ENCODE measurements at places on chromosomes 4 and X.

DNA sequence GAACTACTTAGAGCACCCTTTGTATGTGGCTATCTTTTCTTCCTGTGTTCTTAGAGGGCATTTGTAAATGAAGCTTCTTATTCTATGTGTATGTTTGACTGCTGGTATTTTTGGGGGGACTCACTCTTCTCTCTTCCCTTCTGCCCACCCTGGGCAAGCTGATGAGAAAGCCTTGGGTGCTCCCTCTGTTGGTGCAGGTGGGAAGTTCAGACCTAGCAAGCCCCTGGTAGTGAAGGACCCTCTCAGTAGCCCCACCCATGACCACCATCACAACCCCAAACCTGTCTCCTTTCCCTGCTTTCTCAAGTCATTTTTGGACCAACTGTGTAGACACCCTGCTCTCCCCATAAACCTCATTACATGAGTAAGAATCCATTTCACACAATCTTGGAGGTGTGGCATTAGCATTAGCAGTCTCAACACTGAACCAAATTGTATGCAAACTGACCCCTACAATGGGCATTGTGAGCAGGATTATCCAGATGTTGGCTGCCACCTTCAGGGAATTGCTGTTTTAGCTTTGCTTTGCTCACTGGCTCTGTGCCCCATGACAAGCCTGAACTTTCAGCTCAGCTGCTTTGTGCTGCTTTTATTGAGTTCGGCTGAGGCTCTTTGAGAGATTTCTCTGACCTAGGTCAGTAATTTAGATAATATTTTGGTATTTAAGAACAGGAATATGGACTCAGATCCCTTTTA is 27.9 kb downstream of the TRIM61 start:
- DNase-seq, result no peak

- DNase-seq, result peak; percentile 19
These were observed 91.3 kb downstream of the PTPN13 start for GRCh38 chr4:86685401-86685800.

GRCh38 chr4:95987851-95988250 is 148.0 kb downstream of the PDHA2 start:
- no peak for DNase-seq

DNA sequence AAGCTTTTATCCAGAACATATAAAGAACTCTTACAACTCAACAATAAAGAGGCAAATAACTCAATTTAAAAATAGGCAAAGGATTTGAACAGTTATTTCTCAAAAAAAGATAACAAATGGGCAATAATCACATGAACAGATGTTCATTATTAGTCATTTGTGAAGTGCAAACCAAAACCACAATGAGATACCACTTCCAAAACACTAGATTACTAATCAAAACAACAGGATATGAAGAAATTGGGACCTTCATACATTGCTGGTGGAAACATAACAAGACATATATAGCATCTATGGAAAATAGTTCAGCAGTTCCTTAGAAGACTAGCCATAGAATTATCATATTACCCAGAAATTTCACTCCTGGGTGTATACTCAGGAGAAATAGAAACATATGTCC is 224.6 kb downstream of the FBXO8 start:
- no peak for DNase-seq

- DNase-seq, result no peak
These were observed 28.9 kb upstream of the WDR17 start for GRCh38 chr4:176036585-176037205.

DNA sequence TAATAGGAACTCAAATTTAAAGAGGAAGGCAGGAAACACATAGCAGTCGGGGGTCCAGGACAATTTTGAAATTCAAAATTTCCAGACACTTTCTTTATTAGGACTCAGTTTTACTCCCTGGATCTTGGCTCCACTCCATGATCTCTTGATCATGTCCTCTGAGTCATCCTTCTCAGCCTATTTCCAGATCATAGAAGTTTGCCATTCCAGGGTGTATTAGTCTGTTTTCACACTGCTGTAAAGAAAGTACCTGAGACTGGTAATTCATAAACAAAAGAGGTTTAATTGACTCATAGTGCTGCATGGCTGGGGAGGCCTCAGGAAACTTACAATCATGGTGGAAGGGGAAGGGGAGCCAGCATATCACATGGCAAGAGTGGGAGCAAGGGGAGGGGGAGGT is 564.7 kb upstream of the ACTRT1 start:
- DNase-seq, result no peak

GRCh38 chr4:123807187-123807586 is 410.6 kb downstream of the SPRY1 start:
- no peak for DNase-seq

- no peak for DNase-seq
These were observed 100.8 kb upstream of the USP38 start for GRCh38 chr4:143083756-143084472.

DNA sequence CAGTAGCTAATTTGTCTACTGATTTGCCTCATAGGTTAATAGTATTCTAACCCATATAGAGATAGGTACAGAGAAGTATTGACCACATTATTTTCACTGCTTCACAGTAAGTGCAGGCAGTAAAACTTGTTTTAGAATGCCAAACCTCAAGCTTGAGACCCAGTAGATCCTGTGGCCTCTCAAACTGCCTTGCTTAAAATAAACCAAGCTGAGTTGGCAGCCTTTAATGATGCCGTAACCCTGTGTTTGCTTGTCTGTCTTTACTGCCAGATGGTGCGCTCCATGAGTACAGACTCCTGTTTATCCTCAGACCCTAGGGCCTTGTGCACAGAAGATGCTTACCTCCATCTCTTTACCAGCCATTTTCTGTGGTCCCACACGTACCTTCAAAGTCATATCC is 50.8 kb downstream of the ANXA3 start:
- no peak for DNase-seq

GRCh38 chr4:103415801-103416200 is 217.7 kb upstream of the CENPE start:
- DNase-seq, result no peak

- no peak for DNase-seq
These were observed 174.4 kb upstream of the ATP6AP2 start for GRCh38 chrX:40406330-40406859.

DNA sequence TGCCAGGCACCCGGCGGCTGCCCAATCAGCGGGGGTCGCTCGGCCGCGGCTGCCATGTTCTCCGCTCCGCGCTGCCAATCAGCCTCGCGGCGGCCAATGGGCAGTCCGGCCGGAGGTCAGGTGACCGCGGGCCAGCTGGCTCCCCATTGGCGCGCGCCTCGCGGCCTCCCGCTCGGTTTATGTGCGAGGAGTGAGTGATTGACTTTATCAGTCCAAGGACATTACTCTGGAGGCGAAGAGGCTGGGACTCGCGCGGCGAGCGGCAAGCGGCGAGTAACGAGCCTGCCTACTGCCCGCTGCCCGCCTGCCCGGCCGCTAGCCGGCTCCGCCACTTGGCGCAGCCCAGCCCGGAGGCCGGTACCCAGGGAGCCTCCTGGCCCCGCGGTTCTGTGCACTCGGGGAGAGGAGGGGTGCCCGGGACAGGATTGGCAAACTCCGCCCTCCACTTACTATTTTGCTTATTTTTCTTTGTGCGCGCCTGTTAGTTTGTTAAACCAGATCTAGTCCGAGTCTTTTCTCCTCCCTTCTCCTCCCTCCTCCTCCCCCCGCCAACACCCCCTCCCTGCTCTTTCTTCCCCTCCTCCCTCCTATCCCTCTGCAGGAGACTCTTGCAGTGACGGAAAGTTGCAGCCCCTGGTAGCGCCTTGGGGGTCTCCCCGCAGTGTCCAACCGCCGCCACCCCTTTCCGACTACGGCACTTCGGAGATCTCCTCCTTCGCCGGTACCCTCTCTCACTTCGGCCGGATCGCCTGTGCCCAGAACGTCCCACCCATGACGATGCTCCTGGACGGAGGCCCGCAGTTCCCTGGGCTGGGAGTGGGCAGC is at the start of gene ZIC3:
TSS of gene ZIC3 (plus strand) at position 207 of the 825 bp plus-strand sequence. CDS start at position 772, 565 bp downstream.
- peak; percentile 92 for DNase-seq

GRCh38 chr4:78613522-78614321 is 62.2 kb downstream of the ANXA3 start:
- DNase-seq, result no peak

DNA sequence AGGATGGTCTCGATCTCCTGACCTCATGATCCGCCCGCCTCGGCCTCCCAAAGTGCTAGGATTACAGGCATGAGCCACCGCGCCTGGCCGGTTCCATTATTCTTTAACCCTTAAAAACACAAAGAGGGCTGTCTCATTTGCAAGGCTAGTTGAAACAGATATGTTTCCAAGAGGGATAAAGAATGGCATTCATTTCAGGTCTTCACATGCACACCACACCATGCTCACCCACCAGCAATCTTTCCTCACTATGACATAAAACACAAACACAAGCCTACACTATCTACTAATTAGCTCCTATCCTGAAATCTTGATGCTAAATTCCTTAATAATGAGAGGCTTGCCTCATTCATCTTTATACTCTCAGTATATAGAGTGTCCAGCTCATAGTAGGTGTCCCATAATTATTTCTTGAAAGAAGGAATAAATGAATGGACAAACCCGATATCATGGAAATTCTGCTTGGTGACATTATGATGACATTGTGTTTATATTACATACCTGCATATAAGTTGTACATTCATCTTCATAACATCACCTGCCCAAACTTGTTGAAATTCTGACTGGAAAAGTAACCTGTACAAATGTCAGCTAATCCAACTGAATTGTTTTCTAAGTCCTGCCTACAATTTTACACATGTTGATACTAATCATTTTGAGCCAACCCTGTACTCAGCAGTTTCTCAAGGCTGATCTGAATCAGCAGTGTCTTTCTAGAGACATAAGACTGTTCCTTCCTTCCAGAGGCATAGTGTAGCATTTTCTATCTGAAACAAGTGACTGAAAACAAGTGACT is 408.5 kb downstream of the KLHL13 start:
- DNase-seq, result no peak

DNA sequence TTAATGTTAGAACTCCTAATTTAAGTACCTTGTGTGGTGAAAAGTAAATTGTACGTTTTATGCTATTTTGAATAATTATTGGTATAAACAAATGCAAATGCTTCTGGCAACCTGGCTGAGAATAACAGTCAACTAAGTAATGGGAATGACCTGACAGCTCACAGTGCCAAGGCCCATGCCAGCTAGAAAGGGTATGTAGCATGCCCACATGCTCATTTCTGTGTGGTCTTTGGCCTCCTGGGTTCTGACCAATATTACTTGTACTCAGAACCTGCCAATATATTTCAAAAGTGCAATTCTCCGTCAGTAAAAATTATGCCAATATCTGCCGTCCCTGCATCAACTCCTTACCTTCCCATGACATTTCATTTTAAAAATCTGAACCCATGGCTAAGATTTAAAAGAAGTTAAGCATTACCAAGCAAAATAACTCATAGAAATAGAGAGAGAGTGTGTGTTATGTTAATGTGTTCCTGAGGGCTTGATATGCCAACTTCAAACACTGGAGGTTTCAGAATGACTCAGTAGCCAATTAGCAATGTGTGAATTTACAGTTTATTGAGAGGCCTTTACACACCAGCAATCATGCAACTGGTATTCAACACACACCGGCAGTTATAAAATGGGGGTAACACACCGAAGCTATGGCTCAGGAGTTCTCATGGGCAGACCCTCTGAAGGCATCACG is 820.8 kb downstream of the FSTL5 start:
- DNase-seq, result no peak

DNA sequence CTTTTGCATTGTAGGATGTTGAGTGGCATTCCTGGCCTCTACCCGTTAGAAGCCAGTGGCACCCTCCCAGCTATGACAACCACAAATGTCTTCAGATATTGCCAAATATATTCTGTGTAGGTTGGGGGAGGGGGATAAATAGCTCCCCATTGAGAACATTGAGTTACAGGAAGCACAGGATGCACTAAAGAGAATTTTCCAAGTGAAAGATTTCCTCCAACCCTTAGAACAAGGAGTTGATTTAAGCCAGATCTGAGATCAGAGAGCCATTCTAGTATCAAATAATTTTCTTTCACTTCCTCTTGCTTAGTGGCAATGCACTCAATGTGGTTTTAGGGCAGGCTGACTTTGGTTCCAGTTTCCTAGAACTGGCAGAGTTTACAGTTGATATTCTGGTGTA is 436.6 kb downstream of the C4orf33 start:
- DNase-seq, result no peak

- peak; percentile 83 for DNase-seq
These were observed 163.3 kb upstream of the PRDX4 start for GRCh38 chrX:23503835-23504539.

GRCh38 chr4:154740462-154740861 is 3.3 kb upstream of the LRAT start:
- no peak for DNase-seq

DNA sequence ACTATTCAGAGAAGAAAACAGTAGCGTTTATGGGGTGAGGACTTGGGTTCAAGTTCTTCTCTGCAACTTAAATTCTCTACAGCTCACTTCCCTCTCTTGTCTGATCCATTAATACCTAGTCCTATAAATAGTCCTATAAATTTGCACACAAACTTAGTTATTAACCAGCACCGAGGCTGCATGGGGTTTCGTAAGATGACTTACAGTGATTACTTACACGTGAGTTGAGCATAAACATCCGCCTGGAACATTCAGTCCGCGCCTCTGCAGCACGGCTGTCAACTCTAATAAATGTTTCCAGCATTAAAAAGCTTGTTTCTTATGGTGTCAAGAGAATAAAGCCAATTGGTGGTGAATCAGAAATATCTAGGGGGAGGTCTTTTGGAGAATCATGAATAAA is 103.0 kb upstream of the ENPP6 start:
- no peak for DNase-seq

DNA sequence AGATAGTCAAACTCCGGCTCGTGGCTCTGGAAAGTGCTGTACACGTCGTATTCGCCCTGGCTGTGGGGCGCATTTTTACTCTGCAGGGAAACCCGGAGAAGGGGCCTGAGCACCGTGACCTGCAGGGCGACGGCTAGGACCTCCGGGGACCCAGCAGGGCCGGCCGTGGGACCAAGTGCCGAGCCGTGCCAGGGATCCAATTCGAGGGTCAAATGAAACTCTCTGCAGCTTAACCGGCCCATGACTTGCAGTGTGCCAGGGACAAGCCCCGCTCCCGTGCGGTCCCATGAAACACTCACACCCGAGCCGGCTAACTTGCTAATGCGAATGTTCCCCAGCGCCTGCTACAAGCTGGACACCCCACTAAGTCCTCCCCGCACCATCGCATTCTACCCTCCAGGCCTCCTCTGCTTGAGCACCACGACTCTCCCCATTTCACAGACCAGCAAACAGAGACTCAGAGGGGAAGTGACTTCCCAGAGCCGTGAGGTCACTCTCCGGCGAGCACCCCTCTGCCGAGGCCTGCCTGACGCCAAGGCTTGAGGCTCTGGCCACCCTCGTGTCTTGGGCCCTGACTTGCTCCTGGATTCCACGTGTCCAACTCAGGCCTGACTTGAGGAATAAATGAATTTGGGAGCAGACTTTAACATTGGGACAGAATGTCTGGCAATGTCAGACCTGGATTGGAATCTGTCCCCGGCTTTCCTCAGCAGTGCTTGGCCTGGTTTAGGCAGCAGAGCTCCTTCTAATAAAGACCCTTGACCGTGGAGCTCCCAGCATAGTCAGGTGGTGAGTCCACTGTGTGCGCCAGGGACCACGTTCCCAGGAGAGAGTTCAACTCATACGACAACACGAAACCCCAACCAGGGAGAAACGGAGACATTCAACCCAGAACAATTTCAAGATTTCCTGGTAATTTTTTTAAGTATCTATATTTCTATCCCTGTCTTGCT is 93.6 kb downstream of the PPP2R2C start:
- DNase-seq, result no peak

All from NCI-H1417 (cell line).